WTC11 (cell line): ENCODE measurements at places on chromosomes 2 and 18.

- DNase-seq, result peak; percentile 25
Measured at GRCh38 chr2:72148003-72148836, 558 bp upstream of the CYP26B1 start.

DNA sequence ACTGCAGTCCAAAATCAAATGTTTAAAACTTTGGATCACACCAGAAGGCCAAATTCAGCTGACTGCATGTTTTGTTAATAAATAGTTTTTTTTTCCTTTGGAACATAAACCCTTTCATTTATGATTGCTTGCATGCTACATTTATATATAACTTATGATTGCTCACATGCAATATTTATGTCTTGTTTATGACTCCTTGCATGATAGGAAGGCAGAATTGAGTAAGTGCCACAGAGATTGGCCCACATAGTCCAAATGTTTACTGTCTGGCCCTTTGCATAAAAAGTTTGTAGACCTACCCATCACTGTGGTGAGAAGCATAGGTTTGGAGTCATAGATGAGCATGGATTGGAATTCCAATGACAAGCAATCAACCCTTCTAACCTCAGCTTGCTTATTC, 30.8 kb downstream of the WDFY1 start:
- DNase-seq, result no peak

DNA sequence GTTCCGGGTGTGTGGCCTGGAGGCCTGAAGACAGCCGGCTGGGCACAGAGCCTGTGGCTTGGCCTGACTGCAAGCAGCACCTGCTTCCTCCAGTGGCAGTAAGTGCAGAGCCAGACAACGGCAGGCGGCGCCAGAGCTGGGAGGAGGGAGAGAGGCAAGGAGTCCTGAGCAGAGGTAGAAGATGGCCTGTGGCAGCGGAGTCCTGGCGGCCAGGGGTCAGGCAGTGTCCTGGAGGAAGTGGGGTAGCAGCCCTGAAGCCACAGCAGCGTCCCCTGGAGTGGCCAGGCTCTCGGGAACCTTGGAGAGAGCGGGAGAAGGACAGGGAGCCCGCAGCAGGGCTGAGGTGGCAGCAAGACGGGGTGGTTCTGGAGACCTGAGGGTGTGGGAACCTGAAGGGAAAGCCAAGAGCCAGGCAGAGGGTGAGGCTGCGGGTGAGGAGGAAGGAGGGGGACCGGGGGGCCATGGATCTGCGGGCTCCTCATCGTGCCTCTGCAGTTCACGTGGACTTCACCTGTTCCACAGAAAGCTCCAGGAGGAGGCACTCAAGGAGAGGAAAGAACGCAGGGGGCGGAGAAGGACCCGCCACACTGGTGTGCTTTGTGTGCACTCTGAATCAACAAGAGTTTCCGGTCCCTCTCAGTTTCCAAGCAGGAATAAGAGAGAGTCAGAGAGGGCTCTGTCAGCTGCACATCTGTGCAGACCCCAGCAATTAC, 85.9 kb downstream of the USP40 start:
- DNase-seq, result no peak

DNA sequence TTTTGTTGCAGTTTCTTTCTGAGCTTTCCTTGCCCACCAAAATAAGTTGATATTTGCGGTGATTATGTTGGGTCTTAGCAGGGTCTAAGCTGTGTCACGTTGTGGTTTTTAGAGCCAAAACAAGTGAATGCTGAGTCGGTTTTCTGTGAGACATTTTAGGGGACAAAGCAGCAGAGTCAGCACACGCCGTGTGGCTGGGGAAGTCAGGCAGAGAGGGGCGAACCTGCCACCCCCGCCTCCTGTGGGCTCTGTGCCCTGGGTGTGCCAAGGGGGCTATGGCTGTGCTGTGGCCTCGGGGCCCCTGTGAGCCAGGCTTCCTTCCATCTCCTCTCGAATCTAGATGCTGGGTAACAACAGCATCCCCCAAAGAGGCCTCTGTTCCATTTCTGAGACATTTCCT, 30.8 kb upstream of the TMEM87B start:
- DNase-seq, result no peak

DNA sequence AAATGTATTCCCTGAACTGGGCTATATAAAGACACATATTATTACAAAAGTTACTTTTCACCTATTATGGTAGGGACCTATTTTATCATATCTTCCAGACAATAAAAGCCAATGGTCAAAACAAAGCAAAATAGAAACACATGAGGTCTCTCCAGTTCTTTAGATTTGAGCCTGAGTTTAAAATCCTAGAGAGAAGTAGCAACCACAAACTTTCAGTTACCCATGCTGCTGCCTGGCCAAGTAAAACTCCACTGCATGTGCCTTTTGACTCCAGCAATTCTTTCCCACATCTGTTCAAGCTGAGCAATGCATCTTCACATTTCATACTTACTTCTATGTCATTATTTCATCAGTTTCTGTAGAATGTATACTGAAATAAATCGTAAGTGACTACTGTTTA, 405.3 kb downstream of the STK39 start:
- no peak for DNase-seq

DNA sequence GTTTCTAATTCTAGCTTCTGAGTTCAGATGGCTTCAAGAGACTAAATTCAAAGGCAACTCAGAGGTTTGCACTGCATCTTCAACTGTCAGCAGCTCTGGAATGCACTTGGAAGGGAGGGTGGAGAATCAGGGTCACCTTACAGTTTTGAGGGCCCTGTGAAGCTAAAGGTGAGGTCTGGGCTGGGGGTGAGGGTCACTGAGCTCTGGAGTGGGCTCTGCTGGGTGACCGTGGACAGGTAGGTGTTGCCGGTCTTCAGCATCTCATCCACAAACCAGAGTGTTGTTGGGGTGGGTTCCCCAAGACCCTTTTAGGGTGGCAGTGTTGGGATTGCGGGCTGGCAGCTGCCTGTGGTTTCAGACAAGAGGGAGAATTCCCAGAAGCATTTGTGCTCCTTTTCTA, 70.1 kb upstream of the CXCR4 start:
- DNase-seq, result no peak

DNA sequence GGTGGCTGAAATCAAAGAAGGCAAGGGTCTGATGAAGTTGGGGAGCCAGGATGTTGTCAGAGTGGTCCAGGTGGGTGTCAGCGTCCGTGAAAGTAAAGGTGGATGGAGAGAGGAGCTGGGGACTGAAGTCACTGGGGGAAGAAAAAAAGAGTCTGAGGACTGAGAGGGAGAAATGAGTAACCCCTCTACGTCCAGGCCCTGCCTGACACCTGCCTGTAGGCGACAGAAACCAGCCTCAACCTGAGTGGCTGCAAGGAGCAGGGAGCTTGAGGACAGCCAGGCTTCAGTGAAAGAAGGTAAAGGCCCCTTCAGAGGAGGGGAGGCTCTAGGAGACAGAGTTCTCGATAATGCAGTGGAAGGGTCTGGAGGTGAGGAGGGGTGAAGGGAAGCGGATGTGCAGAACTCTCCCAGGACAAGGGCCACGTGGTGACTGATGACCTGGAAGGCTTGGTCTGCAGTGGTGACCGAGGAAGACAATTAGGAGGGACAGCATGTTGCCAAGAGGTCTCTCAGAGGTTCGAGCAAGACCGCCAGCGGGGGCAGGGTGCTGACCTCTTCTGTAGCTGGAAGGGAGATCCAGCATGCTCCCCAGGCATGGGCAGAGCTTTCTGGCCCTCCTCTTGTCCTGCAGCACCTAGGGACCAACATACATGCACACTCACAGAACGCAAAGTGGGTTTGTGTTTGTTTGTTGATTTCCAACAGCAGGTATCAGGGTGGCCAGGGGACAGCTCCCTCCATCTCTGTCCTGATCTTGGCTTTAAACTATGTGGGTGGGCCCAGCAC, 86.6 kb upstream of the TMEM247 start:
- no peak for DNase-seq

DNA sequence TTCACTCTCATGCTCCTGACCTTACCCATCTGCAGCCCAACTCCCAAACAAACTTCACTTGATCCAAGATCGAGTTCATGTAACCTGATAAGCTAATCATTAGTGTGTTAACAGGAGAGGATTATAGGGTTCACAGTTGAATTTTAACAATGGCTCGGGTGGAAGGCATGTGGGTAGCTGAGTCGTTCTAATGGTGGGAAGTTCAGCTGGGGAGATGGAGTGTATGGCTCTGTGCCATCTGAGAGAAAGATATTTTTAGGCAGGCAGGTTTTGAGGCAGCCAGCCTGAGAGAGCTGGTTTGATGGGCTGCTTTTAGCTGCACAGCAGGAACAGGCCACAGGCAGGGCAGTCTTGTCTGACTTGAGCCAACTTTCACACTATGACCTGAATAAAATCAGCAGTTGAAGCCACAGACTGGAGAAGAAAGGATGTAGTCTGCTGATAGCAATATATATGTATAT, 17.7 kb upstream of the NFE2L2 start:
- no peak for DNase-seq

- no peak for DNase-seq
Measured at GRCh38 chr18:56804395-56804794, 153.2 kb downstream of the WDR7 start.

- no peak for DNase-seq
Measured at GRCh38 chr2:220510668-220511067, 883.2 kb downstream of the SLC4A3 start.

DNA sequence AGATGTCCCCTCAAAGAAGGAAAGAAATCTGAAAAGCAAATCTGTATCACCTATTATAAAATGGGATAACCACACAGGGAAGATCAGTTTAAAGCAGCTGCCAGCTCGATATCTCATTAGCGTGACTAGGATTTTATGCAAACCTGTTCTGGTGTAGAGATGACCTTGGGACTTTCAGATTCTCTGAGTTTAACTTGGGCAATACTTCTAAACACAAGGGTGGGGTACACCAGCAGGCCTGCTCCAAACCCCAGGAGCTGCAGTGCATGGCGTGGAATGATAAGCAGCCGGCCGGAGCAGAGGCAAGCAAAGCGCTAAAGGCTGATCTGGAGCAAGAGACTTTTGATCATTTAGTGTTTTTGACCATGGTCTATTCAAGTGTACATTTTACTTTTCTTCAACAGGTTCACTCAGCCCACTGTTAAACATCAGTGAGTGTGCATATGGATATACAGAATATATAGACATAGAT, 4.7 kb downstream of the SERTAD2 start:
- no peak for DNase-seq

- peak; percentile 36 for DNase-seq
Measured at GRCh38 chr18:37282386-37283037, 283.1 kb downstream of the CELF4 start.

DNA sequence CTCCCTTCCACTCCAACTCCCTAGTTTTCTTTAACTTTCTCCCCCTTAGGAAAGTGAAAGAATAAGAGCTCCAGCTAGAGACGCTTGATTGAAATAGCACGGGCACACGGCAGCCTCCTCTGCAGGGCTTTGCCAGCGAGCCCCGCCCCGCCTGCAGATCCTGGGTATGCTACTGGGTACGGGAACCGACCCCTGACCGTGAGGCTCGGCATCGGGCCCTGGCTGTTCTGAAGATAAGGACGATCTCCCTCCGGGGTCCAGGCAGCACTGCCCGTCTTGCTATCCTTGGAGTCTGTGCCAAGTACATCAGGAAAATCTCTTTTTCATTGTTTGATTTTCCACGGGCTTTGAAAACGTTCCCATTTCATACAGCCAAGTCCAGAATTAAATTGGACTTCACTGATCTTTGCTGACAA, 284.5 kb downstream of the MTX2 start:
- DNase-seq, result peak; percentile 50

GRCh38 chr2:206084439-206084869, 1.5 kb downstream of the INO80D start:
- DNase-seq, result peak; percentile 70

GRCh38 chr2:164620873-164621763, at the start of gene GRB14:
Gene GRB14, minus strand, starts transcription at chr2:164621482. Its CDS starts 173 bp downstream, at chr2:164621309.
- DNase-seq, result peak; percentile 80

- DNase-seq, result no peak
Measured at GRCh38 chr18:6249170-6249569, 165.5 kb downstream of the L3MBTL4 start.

- DNase-seq, result no peak
Measured at GRCh38 chr2:68739595-68740399, 5.2 kb downstream of the ARHGAP25 start.

- peak; percentile 64 for DNase-seq
Measured at GRCh38 chr18:31100436-31101182, 1.6 kb downstream of the DSC2 start.

DNA sequence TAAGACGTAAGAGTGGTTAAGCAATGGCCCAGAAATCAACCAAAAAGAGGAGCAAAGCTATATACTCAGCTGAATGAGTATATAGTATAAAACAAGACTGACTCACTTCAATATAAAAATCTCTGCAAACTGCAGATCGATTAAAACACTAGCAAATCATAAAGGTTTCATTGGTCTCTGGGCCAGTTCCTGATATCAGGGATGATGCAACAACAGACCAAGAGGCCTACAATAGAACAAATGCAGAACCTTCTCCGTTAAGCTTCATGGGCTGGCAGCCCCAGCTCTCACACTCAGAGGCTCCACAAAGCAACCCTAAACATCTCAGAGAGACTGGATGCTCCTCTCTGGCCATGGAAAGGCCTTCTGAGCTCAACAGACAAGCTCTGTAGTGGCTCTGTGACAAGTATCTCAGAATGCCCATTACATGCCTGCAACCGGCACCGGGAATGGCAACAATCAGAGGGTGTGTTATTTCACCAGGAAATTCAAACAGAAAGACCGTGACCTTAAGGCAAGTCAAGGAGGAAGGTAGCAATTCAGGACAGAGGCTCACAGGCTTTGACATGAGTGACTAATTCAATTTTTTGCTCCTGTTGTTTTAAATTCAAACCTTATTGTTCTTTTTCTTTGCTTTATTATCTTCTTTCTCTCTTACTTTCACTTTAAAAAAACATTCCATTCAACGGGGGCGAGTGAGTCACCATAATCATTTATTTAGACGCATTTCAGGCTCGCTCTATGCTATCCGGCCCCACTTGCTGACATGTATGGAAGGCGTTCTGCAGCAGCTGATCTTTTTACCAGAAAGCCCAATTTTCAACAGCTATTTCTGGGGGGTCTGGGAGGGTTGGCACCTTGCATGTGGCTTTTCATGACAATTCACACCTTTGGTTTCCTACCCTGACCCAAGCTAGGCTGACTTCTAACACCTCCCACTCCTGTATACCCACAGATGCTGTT, 15.1 kb downstream of the CYRIA start:
- no peak for DNase-seq

DNA sequence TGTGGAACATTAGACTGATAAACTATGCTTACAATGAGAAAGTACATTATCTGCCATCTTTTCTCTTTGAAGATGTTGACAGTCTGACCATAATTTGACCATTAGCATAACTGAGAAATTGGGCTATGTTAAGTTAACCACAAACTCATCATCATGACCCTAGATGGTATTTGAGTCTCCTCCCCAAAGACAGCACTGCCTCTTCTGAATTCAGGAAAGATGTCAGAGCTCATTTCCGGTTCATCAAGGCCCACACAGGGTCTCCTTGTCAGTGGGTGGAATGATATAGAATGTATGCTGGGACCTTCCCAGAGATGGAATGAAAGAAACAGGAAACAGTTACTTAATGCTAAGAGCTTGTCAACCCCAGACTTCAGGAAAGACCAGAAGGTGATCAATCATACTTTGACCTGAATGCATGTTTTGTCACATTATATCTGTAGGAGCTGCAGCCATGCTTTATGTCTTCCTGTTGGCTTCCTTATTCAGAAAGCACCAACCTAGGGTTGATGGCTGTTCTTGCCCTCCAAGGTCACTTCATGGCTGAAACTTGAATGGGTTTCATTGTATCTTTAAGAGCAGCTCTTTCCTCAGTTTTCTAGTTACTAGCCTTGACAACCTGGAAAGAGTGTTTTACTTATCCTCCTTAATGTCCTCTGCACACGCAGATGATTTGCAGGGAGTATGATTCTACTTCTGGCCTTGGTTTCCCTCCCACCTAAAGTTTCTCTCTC, 99.1 kb upstream of the NEUROD1 start:
- no peak for DNase-seq
